ENCODE measurements at places on chromosomes 11 and 22. TPM values are rescaled to one million over a fixed set of nuclear protein-coding genes. Genes with fewer than 3 reads are reported as not detected.

The ALDH3B2 gene
- polyA plus RNA-seq = 1.1 TPM

The CARD18 gene
- not detected for polyA plus RNA-seq

The TRIM48 gene
- polyA plus RNA-seq = not detected

The KDM4D gene
- 0.63 TPM for polyA plus RNA-seq

The PLAAT2 gene
- 29.8 TPM for polyA plus RNA-seq

The GRAP2 gene
- polyA plus RNA-seq = 5.5 TPM

The PHLDA2 gene
- polyA plus RNA-seq = 49.2 TPM

The CASP1 gene
- polyA plus RNA-seq = 115 TPM

The INPP5J gene
- polyA plus RNA-seq = 2.9 TPM

The KCNJ1 gene
- 0.01 TPM for polyA plus RNA-seq

The NCR3LG1 gene
- polyA plus RNA-seq = 0.94 TPM

The GGTLC2 gene
- polyA plus RNA-seq = 7.0 TPM

The FOLR2 gene
- polyA plus RNA-seq = 11.2 TPM

The OTOG gene
- not detected for polyA plus RNA-seq

The PTS gene
- polyA plus RNA-seq = 25.4 TPM

The ROBO4 gene
- polyA plus RNA-seq = 32.1 TPM

The C11orf97 gene
- polyA plus RNA-seq = 7.4 TPM

The DCHS1 gene
- polyA plus RNA-seq = 8.2 TPM

The FOXRED2 gene
- polyA plus RNA-seq = 3.9 TPM
